Upper lobe of left lung (tissue), 6 donors: ENCODE measurements at places on chromosomes 3 and 15.

DNA sequence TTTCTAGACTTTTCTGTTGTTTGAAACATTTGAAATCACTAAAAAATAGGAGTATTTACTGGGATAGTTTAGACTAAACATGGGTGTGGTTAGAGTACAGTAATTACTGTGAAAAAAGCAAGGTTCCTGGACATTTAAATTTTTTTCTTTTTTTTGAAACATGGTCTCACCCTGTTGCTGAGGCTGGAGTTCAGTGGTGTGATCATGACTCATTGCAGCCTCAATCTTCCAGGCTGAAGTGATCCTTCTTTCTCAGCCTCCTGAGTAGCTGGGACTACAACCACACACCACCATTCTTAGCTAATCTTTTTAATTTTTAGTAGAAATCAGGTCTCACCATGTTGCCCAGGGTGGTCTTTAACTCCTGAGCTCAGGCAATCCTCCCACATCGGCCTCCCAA lies 20.4 kb upstream of the CELF6 start:
- no peak overlapping the region for H3K4me3 ChIP-seq
- no peak for DNase-seq
- peaks cover 29% of the 10 kb centered on the region for H3K36me3 ChIP-seq
- H3K27me3 ChIP-seq, result no peaks in the 10 kb centered on the region
- H3K27ac ChIP-seq, result no peak overlapping the region
- H3K4me1 ChIP-seq, result peaks cover 6% of the 10 kb centered on the region

DNA sequence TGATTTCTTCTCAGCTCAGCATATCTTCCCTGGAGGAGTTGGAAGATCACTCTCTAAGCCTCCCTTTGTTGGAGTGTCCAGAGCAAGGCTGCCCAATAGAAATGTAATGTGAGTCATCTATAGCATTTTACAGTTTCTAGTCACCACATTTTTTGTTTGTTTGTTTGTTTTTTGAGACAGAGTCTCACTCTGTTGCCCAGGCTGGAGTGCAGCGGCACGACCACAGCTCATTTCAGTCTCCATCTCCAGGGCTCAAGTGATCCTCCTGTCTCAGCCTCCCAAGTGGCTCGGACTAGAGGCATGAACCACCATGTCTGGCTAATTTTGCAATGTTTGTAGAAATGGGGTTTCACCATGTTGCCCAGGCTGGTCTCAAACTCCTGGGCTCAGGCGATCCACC lies 21.3 kb downstream of the KLHL6 start:
- H3K36me3 ChIP-seq, result no peaks in the 10 kb centered on the region
- H3K4me1 ChIP-seq, result peaks cover 2% of the 10 kb centered on the region
- H3K27me3 ChIP-seq, result no peaks in the 10 kb centered on the region

GRCh38 chr3:165279471-165279870 lies 83.3 kb upstream of the SLITRK3 start:
- no peak overlapping the region for H3K27ac ChIP-seq
- no peak overlapping the region for H3K4me3 ChIP-seq
- no peaks in the 10 kb centered on the region for H3K4me1 ChIP-seq
- H3K36me3 ChIP-seq, result no peaks in the 10 kb centered on the region
- no peak for DNase-seq

DNA sequence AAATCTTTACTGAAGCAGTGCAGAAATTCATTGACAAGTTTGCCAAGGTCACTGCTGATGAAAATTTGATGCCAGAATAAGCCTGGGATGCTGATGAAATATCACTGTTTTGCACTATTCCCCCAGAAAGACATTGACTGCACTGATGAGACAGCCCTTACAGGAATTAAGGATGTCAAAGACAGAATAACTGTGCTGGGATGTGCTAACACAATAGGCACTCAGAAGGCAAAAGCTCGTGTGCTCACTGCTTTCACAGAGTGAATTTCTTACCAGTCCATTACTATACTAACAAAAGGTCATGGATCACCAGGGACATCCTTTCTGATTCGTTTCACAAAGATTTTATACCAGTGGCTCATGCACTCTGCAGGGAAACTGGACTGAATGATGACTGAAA lies 69.4 kb downstream of the MCF2L2 start:
- no peak for DNase-seq
- H3K27ac ChIP-seq, result no peak overlapping the region
- H3K4me1 ChIP-seq, result no peaks in the 10 kb centered on the region
- H3K27me3 ChIP-seq, result no peaks in the 10 kb centered on the region
- H3K36me3 ChIP-seq, result no peaks in the 10 kb centered on the region

GRCh38 chr3:57086201-57086600 lies 25.7 kb downstream of the SPATA12 start:
- no peak overlapping the region for H3K4me3 ChIP-seq
- no peaks in the 10 kb centered on the region for H3K4me1 ChIP-seq
- no peak overlapping the region for H3K27ac ChIP-seq

GRCh38 chr3:33113772-33114621 lies at the start of gene CRTAP:
Gene CRTAP (plus strand): TSS chr3:33114014. CDS start chr3:33114078, 64 bp downstream.
- peak; percentile 100 for DNase-seq
- H3K36me3 ChIP-seq, result peaks cover 5% of the 10 kb centered on the region
- H3K4me3 ChIP-seq, result peak within 1 kb of the TSS; percentile 80

DNA sequence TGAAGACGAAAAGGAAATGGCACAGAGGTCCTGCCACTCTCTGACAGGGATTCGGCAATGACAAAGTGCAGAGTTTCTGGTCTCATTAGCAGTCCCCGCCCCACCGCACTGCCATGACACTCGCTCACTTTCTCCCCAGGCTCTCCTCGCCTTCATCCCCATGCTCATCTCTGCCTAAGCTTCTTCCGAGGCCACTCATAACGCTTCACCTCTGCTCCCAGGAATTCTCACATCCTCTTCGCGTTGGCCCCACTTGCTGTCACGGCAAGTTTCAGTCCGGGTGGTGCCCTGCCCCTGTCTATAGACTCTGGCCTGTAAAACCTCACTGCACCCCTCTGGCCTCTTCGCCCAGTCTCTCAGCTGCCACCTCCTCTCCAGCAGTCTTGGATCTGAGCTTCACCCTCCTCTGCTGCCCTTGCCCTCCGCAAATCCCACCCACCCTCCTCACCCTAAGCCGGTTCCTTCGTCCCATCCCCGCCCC lies 654 bp downstream of the RUBCN start:
- H3K27ac ChIP-seq, result peak overlapping the region; percentile 88
- no peaks in the 10 kb centered on the region for H3K27me3 ChIP-seq
- H3K36me3 ChIP-seq, result no peaks in the 10 kb centered on the region
- peaks cover 14% of the 10 kb centered on the region for H3K4me1 ChIP-seq
- no peak for DNase-seq
- H3K4me3 ChIP-seq, result peak overlapping the region; percentile 92

DNA sequence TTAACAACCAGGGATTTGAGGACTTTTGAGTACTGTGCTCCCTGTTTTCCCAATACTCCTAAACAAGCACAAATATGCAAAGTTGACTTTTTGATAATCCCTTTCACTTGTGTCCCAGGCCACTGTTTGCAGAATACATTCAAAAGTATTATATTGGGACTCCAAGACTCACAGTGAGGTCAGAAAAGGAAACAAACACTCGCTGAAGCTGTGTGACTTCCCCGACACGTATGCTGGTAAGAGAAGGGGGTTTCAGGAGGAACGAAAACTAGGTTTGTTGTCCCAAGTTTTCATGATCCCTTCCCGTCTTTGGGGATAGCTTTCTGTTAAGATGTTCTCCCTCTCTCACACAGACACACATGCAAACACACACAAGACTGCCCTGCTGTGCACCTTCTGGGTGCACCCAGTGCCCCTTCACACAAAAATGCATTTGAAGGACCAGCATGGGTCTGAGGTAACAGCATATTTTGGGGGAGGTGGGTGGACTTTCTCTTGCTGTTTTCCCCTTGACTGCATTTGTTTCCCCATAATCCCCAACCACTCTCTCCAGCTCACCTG lies 225.2 kb upstream of the PRICKLE2 start:
- no peaks in the 10 kb centered on the region for H3K36me3 ChIP-seq
- DNase-seq, result no peak
- no peak overlapping the region for H3K27ac ChIP-seq
- H3K4me3 ChIP-seq, result no peak overlapping the region
- H3K27me3 ChIP-seq, result peaks cover 2% of the 10 kb centered on the region

DNA sequence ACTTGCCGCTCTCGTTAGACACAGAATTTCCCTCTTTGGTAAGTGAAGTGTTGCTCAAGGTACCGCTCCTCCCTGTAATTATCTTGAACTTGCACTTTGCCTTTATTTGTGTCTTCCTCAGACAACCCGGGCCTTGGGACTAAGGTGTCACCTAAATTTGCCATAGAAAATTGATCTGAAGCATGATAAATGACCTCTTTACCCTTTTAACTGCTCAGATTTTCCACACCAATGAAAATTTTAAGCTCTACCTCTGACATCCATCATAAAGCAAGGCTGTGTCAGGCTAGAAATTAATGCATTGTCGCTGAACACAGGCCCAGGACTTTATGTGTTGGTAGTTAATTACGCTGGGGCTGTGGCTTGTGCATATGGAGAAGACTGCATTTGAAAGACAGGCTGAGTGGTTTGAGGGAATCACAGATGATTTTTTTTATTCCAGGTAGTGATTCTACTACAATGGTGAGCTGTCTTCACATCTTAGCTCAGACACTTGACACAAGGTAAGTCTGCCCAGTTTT lies 199.6 kb upstream of the CHRM5 start:
- no peak for DNase-seq
- H3K4me3 ChIP-seq, result no peak overlapping the region
- H3K27ac ChIP-seq, result no peak overlapping the region
- H3K27me3 ChIP-seq, result no peaks in the 10 kb centered on the region
- H3K4me1 ChIP-seq, result no peaks in the 10 kb centered on the region
